NCI-H1417 (cell line): ENCODE measurements at places on chromosomes 16 and 17.
A peak's percentile ranks its signal among the peaks of the same experiment; 100 is the strongest.

- DNase-seq, result peak; percentile 89
Measured at GRCh38 chr16:2056681-2057407, 9.1 kb downstream of the TSC2 start.

DNA sequence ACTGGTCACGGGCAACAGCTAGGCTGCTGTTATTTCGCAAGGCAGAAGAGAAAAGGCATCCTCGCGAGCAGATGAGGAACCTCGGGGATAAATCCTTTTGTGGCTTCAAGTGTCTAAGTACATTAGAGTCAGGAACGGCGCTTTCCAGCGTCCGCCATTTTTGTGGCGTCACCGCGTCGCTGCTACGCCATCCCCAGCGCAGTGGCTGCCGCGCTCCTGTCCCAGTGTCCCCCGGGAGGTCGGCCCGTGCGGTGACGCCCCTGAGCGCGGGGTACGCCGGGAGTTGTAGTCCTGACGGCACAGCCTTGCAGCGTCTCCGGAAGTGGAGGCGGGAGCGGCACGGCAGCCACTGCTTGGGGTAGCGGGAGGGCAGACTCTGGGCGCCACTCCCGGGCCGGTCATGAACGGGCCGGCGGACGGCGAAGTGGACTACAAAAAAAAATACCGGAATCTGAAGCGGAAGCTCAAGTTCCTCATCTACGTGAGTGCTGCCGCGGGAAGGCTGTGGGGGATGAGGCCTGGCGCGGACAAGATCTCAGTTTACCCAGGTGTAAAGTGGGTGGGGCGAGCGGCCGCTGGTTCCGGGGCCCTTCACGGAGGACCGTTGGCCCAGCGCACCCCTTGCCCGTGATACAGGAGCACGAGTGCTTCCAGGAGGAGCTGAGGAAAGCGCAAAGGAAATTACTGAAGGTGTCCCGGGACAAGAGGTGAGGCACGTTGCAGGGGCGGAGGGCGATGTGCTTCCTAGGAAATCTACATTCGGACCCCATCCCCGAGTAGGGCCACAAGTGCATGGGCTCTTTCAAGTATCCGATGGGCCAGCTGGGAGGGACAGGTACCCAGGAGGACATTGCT lies at the start of gene INO80E:
INO80E (plus strand) TSS at position 331 of the 855 bp plus-strand sequence; CDS start at position 401, 70 bp downstream.
- DNase-seq, result peak; percentile 95

DNA sequence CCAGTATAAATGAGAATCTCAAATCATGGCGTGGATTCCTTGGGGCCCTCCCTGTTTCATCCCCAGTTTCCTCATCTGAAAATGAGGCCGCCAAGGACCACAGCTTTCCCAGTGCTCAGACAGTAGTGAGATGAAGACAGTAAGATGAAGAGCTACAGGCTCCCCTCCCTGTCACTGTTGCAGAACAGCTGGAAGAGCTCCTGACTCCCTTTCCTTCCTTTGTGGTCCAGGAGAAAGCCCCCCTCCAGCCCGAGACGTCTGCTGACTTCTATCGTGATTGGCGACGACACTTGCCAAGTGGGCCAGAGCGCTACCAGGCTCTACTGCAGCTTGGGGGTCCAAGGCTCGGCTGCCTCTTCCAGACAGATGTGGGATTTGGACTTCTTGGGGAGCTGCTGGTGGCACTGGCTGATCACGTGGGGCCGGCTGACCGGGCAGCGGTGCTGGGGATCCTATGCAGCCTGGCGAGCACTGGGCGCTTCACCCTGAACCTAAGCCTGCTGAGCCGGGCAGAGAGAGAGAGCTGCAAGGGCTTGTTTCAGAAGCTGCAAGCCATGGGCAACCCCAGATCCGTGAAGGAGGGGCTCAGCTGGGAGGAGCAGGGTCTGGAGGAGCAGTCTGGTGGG lies 3.0 kb upstream of the EFTUD2 start:
- no peak for DNase-seq

DNA sequence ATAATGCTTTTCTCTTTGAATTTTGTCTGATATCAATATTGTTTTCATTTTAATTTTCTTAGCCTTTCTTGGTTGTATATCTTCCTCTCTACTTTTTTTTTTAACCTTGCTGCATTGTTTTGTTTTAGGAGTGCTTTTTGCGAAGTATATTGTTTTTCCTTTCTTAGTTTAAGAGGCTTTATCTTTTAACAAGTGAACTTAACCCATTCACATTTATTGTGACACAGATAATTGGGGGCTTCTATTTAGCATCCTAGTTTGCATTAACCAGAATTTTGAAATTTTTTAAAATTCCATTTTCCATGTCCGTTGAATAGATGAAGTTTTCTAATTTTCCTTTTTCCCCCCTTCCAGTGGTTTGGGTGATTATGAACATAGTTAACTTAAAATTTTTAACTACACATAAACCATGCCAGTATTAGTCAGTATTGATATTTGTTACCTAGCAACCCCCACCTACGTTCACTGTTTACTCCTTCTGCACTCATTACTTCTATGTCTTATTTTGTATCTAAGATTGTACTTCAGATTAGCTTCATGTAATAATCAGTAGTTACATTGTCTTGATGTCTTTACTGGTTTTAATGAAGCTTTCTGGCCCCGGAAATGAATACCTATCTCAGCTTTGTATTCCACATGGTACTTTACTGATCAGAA lies 44.4 kb downstream of the TNRC6A start:
- DNase-seq, result no peak

DNA sequence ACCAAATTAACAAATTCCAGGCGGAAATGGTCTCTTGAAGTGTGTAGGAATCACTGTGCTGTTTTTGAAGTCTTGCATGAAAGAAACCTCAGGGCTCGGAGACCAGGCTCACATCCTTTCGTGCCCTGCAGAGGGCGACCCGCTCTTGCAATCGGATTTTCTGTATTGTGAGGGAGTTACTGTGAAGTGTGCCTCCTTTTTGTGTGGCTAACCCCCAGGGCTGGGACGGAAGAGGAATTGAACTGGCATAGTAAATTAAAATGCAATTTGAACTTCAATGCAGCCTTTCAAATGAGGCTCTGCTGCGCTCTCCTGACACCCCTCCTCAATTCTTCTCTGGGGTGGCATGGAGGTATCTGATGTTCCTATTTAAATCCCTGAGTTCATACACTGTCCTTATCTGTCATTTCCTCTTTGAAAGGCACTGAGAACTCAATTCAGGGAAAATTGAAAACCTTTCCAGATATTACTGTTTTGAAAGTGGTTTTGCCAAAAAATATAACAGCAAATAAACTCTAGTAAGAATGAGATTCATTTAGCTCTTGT lies 51.5 kb upstream of the MGAT5B start:
- DNase-seq, result peak; percentile 33

DNA sequence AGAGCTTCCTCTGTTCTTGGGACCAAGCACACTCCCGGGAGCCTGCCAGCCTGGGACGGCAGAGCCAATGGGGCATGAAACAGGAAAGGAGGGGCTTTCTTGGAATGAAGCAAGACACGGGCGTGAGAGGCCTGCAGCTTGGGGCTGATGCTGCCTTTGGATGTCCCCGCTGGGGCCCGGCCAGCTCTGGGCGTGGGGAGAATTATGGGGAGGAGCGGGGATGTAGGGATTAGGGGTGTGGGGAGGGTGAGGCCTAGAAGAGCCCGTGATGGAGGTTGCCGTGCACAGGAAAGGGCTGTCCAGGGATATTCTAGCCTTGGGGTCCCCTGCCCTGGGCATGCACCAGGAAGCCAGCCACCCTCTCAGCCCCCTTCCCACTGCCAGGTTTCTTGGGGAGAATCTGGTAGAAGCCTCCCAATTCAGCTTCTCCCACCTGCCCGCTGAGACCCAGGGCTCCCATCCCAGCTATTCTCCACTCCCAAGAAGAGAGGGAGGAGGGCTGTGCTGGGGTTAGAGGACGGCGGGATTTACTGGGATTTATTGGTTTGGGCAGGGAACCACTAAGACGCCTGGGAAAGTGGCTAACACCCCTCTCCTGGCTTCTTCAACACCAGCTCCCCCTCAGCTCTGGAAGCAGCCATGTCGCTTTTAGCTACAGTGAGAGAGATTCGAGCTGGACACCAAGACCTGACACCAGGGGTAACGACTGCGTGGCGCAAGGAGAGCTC lies 20.0 kb upstream of the NXPH3 start:
- DNase-seq, result no peak

GRCh38 chr17:6587310-6587709 lies 31.0 kb upstream of the PITPNM3 start:
- DNase-seq, result no peak

GRCh38 chr16:6068063-6068462 lies 970.5 kb upstream of the EEF2KMT start:
- no peak for DNase-seq

GRCh38 chr17:32516450-32516849 lies 29.7 kb downstream of the CDK5R1 start:
- peak; percentile 78 for DNase-seq

DNA sequence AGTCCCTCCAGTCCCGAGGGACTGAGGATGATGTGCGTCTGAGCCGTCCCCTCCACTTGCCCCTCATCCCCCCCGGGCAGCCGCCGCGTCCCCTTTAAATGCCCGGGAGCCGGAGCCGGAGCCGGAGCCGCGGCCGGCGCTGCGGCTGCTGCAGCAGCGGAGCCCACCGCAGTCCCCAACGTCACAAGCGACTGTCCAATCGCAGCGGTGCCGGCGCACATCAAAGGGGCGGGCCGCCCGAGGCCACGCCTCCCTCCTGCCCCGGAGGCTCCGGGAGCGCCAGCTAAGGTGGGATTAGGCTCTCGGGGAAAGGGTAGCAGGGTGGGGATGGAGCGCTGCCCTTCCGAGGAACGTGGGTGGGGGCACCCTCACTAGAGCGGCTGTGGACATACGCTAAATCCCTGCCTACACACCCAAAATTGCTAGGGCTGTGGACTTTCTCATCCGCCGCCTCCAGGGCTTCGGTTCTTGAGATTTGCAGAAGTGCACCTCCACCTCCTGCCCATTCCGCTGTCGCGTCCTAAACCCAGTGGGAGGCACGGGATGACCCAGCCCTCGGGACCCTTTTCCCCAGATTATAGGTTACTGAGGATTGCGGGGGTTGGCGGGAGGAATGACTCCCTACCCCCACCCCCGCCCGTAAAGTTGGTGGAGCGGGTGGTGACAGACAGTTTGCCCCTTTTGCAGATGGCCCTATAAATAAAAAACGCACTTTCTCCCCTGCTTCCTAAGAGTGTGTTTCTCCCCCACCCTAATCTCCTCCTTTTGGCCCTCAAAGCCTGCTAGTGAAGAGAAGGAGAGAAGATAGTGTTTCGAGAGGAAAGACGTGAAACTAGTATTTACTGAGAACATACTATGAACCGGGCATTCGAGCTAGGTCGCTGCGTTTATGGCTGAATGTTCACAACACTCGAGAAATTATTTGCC lies at the start of gene PHOSPHO1:
PHOSPHO1 (minus strand) TSS at position 152 of the 927 bp plus-strand sequence. CDS start 4,096 bp downstream, outside the sequence.
- peak; percentile 78 for DNase-seq

- no peak for DNase-seq
Measured at GRCh38 chr16:54228325-54228724, 58.3 kb downstream of the IRX3 start.

GRCh38 chr16:88965411-88965810 lies 11.6 kb downstream of the CBFA2T3 start:
- DNase-seq, result no peak

DNA sequence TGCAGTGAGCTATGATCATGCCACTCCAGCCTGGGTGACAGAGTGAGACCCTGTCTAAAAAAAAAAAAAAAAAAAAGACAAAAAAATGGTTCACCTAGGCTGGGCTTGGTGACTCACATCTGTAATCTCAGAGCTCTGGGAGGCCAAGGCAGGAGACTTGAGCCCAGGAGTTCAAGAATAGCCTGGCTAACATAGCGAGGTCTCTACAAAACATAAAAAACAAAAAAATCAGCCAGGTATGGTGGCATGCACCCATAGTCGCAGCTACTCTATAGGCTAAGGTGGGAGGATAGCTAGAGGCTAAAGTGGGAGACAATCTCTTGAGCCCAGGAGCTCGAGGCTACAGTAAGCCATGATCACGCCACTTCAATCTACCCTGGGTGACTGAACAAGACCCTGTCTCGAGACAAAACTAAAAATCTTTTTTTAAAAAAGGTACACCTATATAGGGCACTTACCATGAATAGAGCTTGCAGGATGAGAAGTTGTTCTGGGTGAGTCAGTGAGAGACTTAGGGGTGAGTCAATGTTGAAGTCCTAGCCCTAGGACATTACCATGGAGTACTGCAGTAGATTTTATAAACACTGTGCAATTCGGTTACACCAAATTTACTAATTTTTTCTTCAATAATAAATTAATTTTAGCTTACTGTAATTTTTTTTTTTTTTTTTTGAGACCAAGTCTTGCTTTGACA lies 19.0 kb downstream of the USP32 start:
- no peak for DNase-seq

DNA sequence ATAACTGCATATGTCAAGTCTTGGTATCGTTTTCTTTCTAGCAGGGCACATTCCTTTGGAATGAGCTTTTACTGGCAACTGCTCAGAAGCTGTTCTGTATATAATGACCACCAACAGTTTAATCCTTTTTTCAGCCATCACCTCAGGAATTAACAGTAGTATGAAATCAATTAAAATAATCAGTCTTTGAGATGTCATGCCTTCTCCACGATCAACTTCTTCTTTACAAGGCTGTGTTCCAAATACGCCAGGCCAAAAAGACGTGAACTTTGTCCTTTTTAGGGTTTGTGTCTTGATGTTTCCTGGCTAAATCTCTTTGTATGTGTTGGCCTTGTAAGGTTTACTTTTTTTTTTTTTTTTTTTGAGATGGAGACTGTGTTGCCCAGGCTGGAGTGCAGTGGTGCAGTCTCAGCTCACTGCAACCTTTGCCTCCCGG lies 54.9 kb downstream of the ABCC1 start:
- no peak for DNase-seq

DNA sequence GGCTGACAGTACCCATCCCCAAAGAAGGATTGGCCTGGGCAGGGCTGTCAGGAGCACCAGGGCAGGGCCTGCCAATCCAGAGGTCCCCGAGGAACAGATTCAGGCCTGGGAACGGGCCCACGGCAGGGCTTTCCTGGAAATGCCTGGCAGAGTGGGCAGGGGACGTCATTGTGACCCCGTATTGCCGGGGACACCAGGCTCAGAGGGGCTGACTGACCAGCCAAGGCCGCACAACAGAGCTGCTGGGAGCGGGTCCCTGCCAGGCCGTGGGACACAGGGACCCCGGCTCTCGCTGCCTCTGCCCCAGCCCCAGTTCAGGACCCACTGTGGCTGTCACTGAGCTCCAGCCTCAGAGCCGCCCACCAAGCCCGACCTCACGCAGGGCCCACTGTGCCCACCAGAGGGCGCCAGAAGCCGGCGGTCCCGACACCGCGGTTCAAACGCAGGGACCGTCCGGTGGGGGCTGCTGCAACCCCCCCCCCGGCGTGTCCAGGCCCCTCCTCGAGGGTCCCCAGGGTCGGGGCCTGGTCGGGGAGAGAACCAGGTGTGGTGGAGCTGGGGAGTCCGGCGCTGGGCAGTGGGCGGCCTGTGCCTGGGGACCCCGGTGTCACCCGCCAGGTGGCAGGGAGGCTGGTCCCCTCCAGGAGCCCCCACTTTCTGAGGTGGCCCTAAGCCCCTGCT lies 15.2 kb upstream of the SSTR5 start:
- DNase-seq, result no peak

DNA sequence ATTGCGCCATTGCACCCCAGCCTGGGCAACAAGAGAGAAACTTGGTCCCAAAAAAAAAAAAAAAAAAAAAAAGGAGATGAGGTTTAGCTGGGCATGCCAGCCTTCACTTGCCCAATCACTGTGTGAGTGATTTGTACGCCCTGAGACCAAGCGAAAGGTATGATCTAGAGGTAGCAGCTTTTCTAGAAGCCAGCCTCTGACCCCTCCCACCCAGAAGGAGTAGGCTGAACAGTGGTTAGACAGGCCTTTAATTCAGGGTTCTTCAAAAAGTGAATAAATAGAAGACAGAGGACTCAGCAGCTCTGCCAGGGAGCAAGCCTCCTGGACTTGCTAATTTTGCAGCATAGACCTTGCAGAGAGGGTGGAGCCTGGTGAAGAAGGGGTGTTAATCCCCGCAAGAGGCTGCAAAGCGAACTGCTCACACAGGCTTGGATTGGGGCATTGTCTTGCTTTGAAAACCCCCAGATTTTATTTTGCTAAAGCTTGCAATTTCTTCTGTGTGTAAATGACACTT lies 7.1 kb upstream of the CYTH1 start:
- DNase-seq, result no peak
